ENCODE measurements at places on chromosomes 11 and 22.

- DNase-seq = no peak
Observed at GRCh38 chr11:94477624-94478023, 16.0 kb downstream of the MRE11 start.

DNA sequence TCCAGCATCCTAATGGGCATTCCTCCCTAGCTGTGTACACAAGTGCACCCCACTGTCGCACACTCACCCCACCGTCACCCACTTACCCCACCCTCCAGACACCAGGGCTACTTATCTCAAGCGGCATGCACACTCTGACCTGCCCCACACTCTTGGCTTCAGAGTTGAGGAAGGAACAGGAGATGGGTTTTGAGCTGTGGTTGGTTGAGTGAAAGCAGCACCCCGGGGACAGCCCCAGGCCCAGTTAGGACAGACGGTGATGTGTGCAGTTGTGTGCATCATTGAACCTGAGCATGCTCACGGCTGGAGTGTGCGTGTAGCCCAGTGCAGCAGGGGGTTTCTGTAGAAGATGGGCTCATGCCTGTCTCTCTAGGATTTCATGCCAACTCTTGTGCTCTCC lies 32.5 kb downstream of the AHNAK start:
- DNase-seq = peak; percentile 45

DNA sequence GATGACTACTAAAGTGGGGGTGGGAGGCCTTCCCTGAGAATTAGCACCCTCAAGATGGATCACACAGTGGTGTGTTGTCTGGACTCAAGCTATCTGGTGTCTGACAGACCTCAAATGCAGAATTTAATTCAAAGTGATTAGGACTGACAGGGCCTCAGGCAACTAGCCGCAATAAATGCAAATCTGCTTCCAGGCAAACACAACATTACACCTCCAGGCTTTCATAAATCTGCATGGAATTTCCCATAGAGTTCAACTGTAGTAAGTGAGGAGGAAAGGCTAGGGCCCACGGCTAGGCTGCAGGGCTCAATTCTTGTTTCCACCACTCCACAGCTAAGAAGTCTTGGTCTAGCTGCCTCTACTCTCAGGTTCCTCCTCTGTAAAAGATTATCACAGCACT lies 331.4 kb downstream of the LARGE1 start:
- DNase-seq = no peak

- DNase-seq = no peak
Observed at GRCh38 chr22:18095101-18095805, 15.4 kb upstream of the TUBA8 start.

DNA sequence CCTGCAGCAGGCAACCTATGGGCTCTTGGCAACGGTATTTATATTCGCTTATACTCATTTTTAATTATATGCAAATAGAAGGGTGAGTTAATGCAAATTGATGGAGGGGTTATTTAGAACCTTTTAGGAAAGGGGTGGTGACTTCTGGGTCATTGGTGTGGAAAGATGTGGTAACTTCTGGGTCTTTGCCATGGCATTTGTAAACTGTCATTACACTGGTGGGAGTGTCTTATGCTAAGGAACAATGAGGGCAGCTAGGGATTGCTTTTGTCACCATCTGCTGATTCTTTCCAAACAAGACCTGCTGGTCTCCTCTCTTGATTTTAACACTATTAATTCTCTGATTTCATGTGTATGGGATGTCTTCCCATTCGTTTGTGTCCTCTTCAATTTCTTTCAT lies 11.7 kb upstream of the KAT5 start:
- DNase-seq = no peak

GRCh38 chr11:100941033-100941432 lies 188.6 kb downstream of the PGR start:
- no peak for DNase-seq

DNA sequence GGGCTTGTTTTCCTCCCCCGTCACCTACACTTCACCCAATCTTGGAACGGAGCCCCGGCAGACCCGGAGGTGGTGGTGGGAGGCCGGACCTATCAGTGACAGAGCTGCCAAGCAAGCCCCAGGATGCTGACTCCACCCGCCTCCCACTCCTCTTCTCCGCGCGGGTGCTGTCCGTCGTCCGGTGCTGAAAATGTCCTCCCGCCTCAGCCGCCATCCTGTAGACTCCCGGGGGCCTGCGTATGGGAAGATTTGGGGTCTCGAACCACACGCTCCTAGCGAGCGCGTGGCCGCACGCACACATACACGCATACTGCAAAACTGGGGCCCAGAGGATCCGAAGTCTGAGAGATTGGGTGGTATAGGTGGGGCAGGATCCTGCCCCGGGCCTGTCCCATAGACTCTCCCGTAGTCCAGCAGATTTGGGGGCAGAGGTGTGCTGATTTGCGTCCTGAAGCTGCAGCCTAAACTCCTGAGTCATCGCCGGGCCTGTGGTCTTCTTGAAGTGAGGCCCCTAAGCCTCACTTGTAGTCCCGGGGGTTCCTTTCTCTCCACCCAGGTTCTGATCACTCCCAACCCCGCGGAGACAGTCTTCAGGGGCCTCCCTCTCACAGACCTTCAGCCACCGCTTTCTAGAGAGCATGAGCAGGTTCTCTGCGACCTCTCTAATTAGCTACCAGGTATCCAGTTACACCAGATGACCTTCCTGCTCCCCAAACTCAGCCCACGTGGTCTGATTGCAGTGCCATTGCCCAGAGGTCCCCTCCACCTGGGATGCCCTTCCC lies 796 bp upstream of the YIF1A start:
- DNase-seq = peak; percentile 83

DNA sequence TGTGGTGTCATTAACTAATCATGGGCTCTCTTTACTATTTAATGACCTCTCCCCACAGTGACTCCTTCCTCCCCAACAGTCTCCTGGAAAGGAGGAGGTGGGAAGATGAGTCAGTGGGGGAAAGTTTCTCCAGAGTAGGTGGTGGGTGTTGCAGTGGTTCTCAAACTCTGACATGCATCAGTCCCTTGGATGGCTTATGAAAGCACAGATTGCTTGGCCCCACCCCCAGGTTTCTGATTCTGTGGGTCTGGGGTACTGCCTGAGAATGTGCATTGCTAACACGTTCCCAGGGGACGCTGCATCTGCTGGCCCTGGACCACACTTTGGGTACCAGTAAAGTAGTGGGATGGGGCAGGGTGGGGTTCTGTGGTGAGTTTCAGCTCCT lies 9.8 kb downstream of the CD82 start:
- DNase-seq = no peak

GRCh38 chr22:23651676-23652075 lies 19.6 kb upstream of the DRICH1 start:
- DNase-seq = no peak
